ENCODE measurements at places on chromosomes 2 and 18. TPM values are rescaled to one million over a fixed set of nuclear protein-coding genes. Genes with fewer than 3 reads are reported as not detected.

Gene OTOS
- not detected for total RNA-seq

Gene STEAP3
- not detected for total RNA-seq

Gene RAB31
- 1.2 TPM for total RNA-seq

Gene LAMA3
- total RNA-seq, result 1.2 TPM

Gene AMER3
- total RNA-seq, result not detected

All from activated naive CD4-positive, alpha-beta T cell treated with anti-CD3 and anti-CD28 coated beads, Interleukin-2, amount 10 ng/mL, durations not matched to agents 5 hours and 36 hours (primary cell).